Right cardiac atrium (tissue), 5 donors: ENCODE measurements at places on chromosomes 3 and 15. TPM values are rescaled to one million over a fixed set of nuclear protein-coding genes. Genes with fewer than 3 reads are reported as not detected.

- no peak for DNase-seq
Measured at GRCh38 chr15:44670087-44670950, 6.9 kb upstream of the SPG11 start.

GRCh38 chr3:194092881-194093301 is 43.1 kb upstream of the HES1 start:
- no peak for DNase-seq

GRCh38 chr15:83436513-83437158 is 10.5 kb upstream of the SH3GL3 start:
- DNase-seq = no peak

DNA sequence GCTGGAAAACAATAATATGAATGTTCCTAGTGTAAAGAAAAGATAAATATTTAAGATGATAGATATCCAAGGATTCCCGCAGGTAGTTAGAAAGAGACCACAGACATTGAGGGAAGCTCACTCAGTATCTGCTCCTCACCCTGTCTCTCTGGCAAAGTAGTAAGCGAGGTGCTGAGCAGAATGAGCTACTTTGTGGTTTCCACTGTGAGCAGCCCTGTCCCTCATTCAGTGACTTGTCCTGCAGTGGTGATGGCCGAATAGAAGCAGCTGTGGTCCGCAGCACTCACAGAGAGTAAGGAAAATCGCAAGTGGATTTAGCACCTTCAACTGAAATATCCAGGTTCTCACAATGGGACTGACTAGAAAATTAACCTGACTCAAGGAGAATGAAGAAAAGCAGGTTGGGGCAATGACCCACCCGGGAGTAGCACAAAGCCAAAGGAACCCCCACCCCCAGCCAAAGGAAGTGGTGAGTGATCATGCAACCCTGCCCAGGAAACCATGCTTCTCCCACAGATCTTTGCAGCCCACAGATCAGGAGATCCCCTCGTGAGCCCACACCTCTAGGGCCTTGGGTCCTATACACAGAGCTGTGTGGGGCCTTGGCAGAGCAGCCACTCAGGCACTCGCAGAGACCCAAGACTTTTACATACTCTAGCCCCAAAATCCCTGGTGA is 21.8 kb upstream of the SLC25A38 start:
- DNase-seq = no peak

GRCh38 chr15:69990566-69991421 is 106.9 kb downstream of the TLE3 start:
- DNase-seq = no peak

DNA sequence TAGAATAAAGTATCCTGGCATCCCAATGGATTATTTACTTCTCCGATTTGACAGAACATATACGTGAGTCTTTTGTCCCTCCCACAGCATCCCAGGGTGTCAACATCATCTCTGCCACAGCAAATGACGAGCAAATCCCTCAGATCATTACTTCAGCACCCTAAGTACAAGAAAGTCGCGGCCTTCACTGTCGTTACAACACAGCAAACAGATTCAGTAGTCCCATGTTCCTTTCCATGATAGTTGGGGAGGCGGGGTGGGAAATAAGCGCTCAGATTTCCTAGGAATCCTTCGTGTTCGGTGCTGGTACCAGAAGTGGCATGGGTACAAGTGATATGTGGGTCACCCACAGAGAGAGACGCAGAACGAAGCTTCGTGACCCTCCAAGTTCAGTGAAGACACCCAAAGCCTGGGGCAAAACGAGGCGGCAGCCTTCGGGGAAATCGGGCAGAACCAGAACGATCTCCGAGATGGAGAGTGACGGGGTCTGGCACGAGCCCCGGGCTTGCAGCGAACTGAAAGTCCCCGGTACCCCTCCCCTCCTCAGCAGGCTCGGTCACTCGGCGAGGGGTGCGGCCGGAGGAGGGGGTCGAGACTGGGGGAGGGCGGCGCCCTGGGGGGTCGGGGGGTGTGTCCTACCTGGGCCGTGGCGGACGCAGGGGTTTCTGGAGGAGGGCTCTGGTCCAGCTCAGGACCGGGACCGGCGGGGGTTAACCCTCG is 619 bp downstream of the TTBK2 start:
- DNase-seq = peak; percentile 77

- no peak for DNase-seq
Measured at GRCh38 chr3:19116239-19116638, 32.1 kb upstream of the KCNH8 start.

DNA sequence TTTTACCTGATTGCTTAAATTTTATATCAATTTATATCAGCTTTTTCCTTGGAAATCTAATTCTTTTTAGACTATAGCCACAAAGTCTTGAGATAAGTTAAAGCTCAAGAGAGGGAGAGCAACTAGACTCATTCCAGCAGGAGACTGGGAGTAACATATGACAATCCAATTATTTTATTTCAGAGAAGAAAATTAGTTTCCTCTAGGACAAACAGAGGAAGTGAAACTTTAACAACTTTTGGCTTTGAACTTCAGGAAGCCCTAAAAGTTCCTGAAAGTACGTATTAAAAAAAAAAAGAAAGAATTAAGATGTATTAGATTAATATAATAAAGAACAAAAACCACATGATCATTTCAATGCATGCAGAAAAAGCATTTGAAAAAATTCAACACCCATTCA is 13.9 kb upstream of the UBE2E2 start:
- no peak for DNase-seq

GRCh38 chr3:111035316-111035715 is 36.3 kb upstream of the NECTIN3 start:
- DNase-seq = no peak

Gene IL17RB
- total RNA-seq = 1.4 TPM

Gene ILDR1
- total RNA-seq = not detected

DNA sequence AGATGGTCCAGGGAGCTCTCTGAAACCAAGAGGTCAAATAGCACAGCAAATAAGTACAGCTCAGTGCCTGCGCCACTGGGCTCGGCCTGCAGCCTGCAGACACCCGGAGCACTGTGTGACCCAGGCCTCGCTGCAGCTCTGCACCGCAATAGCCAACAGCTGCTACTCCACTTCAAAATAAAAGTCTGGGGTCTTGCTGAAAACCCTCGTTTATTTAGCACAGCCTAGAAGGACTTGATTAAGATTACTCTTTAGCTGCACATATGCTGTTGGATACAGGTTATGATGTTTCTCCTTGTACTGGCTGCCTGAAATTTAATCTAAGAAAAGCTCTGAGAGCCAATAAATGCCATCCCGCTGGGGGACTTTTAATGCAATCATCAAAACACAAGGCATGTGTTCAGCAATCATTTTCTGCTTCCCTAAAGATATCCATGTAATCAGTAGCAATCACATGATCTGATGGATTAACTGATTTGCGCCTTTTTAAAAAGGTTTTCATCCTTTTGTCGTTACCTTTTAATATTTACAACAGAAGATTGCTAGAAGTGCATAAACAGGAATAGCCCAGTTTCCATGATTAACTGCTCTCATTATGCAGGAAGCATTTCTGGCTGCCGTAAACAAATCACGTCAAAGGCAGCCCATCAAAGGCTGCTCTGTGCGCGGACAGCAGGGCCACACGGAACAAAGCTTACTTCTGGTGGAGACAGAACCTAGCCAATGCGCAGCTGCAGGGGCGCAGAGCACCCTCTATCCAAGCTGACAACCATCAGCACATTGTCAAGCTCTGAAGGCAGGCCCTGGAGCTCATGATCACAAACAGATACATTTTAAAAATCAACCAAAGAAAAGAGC is 58.8 kb downstream of the CLASP2 start:
- peak; percentile 89 for DNase-seq

Gene SAMD7
- total RNA-seq = not detected

GRCh38 chr3:166660962-166661361 is 719.1 kb downstream of the ZBBX start:
- DNase-seq = no peak

Gene MBNL1
- total RNA-seq = 142 TPM

Gene STAB1
- total RNA-seq = 159 TPM

DNA sequence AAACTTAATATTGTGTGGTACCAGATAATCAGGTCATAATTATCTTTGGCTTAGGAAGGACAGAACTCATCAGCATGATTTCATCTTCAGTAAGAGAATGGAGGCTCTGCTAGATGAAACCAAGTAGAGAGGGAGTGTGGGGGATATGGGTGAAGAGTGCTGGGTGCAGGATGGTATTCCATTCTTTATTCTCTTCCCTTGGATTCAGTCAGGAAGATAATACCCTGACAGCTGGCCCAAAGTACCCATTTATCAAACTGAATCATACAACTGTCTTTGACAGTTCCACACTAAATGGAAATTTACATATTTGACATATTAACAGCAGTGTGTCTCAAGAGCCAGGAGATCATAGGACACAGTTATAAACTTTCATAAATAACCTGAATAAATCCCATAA is 44.7 kb downstream of the GOLIM4 start:
- DNase-seq = no peak

Gene ARL8B
- total RNA-seq = 56.7 TPM

DNA sequence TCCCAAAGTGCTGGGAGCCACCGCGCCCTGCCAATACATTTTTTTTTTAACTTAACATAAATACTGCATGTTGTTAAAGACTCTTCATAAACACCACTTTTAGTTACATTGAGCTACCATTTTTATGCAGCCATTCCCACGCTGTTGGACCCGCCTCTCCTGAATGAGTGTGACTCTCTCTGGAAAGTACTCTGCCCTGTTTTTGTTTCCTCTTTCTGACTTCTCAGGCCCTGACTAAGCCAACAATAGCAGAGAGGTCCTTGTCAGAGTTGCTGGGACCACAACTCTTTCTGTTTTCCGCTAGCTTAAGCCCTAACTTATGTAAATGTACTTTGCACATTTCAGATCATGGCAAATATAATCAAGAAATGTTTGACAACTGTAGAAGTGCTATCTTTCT is 35.2 kb downstream of the PARP15 start:
- no peak for DNase-seq

DNA sequence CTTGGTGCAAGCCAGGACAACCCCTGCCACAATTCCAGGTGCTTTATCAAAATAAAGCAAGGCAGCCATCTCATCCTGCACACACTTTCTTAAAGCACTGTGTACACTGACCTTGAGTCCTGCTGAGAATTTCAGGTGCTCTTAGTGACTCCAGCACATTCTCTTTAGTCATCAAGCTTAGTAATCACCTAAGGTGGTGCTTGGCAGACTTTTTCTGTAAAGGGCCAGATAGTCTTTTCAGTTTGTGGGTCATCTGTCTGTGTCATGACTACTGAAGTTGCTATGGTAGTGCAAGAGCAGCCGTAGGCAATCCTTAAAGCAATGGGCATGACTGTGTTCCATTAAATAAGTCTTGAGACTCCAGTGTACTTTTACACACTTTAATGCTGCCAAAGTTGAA is 36.4 kb downstream of the RIOX2 start:
- no peak for DNase-seq

Gene AADACL2
- total RNA-seq = not detected

GRCh38 chr15:64807051-64807749 is 18.2 kb downstream of the PIF1 start:
- DNase-seq = peak; percentile 54

DNA sequence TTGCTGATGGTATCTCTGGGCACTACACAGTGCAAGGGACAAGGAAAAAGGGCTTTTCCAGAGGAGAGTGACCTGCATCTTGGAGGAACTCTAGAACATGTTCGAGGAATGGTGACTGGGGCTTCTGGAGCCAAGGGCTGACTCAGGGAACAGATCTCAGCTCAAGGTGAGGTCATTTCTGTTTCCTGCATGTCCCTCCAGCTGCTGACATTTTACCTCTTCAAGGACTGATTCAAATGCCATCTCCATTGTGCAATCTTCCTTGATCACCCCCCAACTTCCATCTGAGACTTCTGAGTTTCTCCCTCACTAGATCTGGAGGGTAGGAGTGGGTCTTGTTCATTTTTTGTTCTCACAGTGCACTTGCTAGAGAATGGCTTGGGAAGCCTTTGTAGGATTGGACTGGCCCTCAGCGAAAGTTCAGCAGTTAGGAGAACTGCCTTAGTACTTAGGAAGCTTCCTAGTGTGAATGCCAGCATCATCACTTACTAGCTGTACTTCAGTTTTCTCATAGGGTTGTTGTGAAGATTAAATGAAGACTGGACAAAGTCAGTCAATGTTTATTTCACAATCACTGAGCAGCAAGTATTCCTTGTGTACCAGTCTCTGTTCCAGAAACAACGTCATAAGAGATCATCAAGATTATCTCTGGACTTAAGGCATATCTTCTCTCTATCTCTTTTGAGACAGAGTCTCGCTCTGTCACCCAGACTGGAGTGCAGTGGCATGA is 2.6 kb upstream of the IDH3A start:
- no peak for DNase-seq

DNA sequence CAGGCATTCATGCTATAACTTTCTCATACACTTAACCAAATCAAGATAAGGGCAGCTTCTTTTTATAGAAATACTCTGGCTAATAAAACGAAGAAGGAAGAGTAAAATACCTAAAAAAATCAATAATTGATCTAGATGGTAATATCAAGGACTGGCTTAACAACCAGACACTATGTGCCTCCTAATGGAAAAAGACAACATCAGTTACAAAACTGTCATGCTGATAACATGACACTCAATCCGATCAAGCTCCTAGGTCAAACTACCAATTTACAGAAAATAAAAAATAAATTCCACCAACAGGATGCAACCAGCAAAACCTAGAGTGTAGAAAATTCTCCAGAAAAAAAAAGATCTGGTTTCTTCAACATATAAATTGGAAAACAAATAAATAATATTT is 634.6 kb downstream of the IGSF11 start:
- no peak for DNase-seq

DNA sequence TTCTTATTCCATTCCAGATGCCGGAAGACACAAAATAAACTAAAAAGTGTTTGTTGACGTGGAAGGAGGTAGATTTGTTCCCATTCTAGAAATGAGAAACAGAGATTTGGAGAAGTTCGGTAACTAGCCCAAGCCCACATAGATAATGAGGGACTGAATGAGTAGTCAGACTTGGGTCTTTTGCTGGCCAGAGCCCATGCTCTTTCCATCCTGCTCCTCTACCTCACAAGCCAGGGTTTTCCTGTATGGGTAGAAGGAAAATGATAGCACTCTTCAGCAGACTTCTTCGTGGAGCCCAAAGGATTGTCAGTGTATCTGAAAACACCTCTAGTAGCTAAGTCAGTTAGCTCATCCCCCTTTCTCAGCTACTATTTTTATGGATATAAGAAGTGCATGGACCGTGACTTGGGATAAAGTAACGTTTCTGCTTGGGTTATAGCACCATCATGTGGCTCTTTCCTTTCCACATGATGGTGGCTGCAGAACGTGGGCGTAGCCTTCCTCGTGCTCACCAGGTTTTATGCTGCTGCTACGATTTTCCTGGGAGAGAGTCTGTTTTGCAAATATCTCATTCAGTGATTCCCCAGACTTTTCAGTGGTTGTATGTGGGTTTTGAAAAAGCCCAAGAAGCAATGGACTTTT is 84.6 kb downstream of the DGKG start:
- no peak for DNase-seq
